ENCODE measurements at places on chromosomes 11 and 22. TPM values are rescaled to one million over a fixed set of nuclear protein-coding genes. Genes with fewer than 3 reads are reported as not detected.
A peak's percentile ranks its signal among the peaks of the same experiment; 100 is the strongest.

DNA sequence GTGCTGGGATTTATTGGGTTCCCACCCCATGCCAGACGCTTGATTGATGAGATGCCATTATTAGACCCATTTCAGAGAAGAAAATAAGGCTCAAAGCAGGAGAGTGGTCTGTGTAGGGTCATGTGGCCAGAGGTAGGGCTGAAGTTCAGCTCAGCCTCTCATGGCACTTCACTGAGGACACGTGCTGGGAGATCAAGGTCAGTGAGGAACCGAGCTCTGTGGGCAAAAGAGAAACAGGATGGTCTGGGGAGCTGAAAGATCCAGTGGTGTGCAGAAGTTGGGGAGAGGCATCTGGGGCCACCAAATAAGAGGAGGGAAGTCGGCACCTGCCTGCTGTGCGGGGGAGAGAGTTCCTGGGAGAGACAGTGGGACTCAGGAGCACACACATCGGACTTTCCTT, 19.6 kb downstream of the RHOD start:
- DNase-seq, result no peak

LARGE2 gene
- not detected for total RNA-seq

GRCh38 chr11:77661670-77662069, 24.1 kb upstream of the CLNS1A start:
- DNase-seq, result no peak

OR51E2 gene
- total RNA-seq, result not detected

DNA sequence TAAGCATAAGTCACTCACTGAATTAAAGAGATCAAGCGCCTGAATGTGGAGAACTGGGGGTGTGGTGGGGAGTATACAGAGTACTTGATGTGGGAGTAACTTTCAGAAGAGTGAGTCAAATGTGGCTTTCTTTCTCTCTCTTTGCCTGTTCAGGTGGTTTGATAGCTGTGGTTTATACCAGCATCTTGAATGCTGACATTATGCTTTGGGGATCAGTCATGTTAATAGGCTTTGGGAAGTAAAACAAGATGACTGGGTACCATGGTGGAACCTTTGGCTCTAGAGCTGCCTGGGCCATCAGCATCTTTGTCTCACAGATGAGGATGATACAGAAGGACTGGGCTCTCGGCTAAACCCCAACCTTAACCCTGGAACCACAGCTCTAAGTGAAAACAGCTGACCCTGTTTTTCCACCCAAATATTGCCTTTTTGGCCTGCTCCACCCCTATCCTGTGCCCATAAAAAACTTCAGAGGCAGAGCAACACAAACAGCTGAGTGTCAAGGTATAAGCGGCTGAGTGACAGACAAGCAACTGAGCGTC, 58.2 kb upstream of the GNAZ start:
- DNase-seq, result no peak

SLC37A2 gene
- total RNA-seq, result 1.2 TPM

- DNase-seq, result no peak
Observed at GRCh38 chr11:118915396-118915795, 10.3 kb downstream of the BCL9L start.

LMO2 gene
- 10.9 TPM for total RNA-seq

DNA sequence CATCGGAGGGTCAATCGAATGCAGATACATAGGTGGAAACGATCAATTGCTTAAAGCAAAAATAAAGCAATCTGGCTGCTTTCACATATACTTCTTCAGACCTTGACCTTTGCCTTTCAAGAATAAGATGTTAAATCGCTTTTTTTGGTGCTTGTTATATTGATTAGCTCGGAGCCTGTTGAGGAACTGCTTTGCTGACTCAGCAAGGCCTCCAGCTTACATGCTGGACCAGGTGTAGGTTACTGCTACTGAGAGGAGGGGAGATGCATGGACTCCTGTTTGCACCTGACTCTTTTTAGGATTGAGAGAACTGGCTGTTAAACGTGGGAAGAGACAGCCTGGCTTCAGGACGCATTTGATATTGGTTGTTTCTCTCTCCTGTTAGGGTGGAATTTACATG, 31.3 kb upstream of the NELL1 start:
- no peak for DNase-seq

DNA sequence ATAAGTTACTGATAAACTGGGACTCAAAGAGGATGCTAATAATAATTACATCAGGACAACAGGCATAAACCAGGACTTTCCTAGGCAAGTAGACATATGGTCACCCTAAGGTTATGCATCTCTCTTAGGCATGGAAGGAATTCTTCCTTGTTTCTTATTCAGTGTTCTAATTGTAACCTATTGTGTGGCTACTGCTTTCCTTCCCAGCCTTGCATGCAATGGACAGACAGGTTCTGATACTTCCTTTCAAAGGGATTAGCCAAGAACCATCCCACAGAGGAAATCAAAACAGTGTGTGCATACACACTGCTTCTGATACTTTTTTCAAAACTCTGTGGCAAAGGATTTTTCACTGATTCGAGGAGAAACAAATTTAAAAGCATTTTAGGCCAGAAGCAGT, 48.3 kb downstream of the RRAS2 start:
- DNase-seq, result no peak

DNA sequence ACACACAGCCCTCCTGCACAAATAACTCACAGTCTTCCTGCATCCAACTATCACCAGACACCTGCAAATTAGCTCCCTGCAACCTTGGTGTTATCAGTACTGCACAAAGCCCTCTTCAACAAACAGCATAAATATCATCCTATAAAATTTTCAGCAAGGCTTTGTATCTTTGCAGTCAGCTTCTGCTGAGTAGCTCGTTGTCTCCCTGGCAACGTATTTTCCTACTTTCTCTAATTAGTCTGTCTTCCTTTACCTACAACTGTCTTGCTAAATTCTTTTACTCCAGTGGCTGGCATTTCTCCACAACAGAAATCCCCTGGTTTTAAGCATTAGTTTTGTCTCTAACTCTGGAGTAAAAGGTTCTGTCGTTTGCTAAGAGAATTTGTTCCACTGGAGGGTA, 3.9 kb downstream of the OR8D4 start:
- no peak for DNase-seq

TTC38 gene
- total RNA-seq, result 21.5 TPM

B3GAT3 gene
- 16.0 TPM for total RNA-seq

TMEM86A gene
- total RNA-seq, result 2.6 TPM

GRCh38 chr22:24001314-24001713, 3.9 kb downstream of the GSTT4 start:
- no peak for DNase-seq

DNA sequence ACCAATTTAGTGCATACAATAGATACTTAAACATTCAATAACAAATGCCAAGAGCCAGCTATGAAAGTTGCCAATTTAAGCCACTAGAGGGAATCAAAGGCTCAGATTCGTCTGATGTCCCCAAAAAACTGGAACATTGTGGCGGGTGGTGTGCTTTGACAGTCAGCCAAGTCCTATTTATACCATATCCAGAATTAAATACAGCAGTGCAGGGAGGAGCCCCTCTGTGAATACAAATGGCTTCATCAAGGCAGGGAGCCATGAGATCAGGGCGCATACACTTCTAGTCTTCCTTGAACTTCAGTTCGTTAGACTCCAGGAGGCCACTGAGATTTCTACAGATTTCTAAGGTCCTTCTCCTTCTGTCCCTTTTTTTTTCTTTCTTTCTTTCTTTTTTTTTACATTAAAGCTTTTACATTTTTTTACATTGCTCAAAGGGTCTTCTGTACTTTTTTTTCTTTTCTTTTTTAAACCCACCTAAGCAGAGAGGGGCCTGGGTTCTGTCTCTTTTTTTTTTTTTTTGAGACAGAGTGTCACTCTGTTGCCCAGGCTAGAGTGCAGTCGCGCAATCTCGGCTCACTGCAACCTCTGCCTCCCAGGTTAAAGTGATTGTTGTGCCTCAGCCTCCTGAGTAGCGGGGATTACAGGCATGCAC, 41.5 kb upstream of the HSPA8 start:
- DNase-seq, result no peak

DNA sequence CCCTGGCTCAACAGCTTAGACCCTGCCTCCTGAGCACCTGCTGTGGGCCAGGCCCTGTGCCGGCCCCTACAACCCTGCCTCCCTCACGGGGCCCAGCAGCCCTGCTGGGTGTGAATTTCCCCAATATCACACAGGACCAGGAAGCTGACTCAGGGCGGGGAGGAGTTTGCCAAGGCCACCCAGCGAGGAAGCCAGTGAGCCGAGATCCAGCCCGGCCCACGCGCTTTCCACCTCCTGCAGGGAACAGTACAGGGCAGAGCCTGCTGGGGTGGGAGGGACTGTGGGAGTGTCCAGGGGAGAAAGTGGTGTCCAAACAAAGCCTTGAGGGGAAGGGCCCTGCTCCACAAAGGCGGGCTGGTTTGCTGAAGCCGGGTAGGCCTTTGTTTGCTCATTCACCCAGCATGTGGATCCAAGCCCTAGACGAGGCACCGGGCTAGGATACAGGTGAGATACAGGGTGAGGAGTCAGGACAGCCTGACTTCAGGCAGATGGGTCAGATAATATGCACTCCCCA, 26.8 kb downstream of the RPL3 start:
- peak; percentile 95 for DNase-seq

TTC28 gene
- 19.1 TPM for total RNA-seq

GRCh38 chr11:86421946-86422345, 47.3 kb downstream of the CCDC81 start:
- no peak for DNase-seq

DNA sequence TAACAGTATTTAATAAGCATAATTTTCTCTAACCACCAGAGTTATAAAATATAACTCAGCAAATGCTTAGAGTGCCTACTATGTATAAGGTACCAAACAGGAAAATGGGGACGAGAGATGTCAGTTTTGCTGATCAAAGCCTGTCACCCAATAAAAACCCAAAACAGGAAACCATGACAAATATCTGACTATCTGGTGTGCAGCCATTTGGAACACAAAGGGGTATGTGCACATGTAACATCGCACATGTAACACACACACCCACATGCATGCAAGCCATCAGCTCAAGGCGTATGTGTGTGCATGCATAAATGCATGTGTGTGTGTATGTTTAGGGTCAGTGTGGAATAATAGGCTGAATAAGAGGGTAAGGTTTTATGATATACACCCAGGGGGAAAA, 64.2 kb downstream of the PRR5L start:
- DNase-seq, result no peak

KRTAP5-4 gene
- total RNA-seq, result not detected

DNA sequence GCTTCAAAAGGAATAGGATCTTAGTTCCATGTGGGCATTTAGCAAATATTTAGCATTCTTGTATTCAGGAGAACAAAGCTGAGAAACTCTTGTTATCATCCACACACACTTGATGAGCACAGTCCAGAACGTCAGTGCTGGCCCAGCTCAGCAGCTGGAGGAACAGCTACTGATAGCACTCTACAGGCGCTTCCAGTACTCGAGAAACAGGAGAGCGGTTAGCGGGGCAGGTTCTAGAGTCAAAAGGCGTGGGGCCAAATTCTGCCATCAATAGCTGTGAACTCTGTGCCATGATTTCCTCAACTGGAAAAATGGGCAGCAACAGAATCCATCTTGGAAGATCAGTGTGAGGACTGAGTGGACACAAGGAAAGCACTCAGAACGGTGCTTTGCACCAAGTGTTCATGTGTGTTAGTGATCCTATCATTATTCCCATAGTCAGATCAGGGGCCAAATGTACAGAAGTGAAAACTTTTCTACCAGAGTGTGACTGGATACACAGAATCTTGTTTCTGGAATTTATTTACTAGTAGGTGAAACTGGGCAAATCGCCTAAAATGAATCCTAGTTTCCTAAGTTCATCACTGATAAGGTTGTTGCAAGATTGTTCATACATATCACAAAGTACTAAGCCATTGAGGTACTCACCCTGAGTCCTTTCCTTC, 3.2 kb downstream of the JOSD1 start:
- DNase-seq, result no peak

CCDC188 gene
- 0.67 TPM for total RNA-seq

DNA sequence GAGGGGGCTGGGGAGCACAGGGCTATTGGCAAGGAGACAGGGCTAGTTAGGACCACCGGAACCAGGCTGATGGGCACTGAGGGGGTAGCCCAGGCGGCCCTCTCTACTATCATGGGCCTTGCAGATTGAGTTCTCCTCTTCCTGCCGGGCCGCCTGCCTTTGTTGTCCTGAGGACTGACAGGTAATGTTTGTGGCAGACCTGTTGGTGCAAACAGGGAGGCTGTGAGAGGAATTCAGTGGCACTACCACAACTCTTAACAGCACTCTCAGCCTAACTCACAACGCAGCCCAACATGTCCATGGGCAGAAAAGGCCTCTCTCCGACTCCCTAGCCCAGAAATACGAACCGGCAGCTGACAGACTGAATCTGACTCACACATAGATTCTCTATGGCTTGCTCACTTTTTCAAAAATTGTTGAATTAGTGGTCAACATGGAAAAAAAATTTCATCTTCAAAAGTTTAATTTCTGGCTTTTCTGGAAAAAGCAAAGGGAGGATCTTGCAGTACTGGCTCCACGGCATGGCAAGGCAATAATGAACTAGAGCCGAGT, 11.4 kb downstream of the KCNJ5 start:
- DNase-seq, result no peak

- DNase-seq, result no peak
Observed at GRCh38 chr11:125223901-125224361, 59.4 kb downstream of the PKNOX2 start.

PGAP2 gene
- total RNA-seq, result 22.7 TPM

RBM4B gene
- total RNA-seq, result 11.1 TPM

JHY gene
- 1.3 TPM for total RNA-seq

DNA sequence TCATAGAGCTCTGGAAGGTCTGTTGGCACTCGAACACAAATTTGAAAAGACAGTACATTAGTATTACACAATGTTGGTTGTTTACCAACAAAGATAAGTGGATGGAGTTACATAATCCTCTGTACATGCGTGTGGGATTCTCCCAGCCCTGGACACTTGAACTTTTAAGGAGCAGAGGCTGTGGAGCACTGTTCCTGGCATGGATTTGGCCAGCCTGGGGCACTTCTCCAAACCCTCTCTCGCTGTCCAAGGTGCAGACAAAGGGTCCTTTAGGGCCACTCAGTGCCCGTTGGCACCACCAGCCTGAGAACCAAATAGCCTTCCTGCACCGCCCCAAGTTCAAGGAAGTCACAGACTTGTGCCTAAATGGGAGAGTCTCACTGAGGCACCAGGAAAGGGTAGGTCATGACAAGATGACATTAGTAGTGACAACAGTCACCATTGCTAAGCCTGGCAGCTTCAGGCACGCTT, 1.6 kb upstream of the ANO1 start:
- peak; percentile 38 for DNase-seq

DNA sequence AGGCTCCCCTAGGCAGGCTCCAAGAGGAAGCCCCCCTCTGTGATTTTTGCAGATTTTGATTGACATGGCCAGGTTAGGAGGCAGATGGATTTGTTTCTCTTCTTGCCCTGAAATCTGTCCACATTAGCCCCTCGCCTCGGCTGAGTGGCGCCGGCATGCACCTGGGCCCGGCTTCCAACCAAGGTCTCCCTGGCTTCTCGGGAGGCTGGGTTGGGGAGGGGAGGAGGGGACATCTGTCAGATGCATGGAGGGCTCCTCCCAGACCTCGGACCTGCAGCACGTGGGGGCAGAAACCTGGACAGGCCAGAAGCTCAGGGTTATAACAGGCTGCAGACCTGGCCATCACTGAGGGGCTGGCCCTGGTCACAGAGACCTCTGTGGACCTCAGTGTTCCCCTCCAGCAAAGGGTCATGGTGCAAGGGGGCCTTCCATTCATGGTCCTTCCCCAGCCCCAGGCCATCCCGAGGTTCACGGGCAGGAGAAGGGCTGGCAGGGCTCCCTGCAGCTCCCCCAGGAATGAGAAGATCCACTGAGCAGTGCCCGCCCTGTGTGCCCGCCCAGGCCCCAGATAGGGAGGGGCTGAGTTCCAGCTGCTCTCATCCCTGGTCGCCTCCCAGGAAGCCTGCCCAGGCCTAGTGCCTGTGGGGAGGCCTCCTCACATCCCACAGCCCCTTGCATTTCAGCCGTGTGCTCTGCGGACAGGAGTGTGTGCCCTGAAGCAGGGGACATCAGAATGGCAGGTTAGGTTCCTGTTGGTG, 747.8 kb downstream of the BRD1 start:
- DNase-seq, result peak; percentile 53

OR52H1 gene
- total RNA-seq, result not detected

KRTAP5-8 gene
- not detected for total RNA-seq
